ENCODE measurements at places on chromosomes 5 and 9.
A peak's percentile ranks its signal among the peaks of the same experiment; 100 is the strongest.

DNA sequence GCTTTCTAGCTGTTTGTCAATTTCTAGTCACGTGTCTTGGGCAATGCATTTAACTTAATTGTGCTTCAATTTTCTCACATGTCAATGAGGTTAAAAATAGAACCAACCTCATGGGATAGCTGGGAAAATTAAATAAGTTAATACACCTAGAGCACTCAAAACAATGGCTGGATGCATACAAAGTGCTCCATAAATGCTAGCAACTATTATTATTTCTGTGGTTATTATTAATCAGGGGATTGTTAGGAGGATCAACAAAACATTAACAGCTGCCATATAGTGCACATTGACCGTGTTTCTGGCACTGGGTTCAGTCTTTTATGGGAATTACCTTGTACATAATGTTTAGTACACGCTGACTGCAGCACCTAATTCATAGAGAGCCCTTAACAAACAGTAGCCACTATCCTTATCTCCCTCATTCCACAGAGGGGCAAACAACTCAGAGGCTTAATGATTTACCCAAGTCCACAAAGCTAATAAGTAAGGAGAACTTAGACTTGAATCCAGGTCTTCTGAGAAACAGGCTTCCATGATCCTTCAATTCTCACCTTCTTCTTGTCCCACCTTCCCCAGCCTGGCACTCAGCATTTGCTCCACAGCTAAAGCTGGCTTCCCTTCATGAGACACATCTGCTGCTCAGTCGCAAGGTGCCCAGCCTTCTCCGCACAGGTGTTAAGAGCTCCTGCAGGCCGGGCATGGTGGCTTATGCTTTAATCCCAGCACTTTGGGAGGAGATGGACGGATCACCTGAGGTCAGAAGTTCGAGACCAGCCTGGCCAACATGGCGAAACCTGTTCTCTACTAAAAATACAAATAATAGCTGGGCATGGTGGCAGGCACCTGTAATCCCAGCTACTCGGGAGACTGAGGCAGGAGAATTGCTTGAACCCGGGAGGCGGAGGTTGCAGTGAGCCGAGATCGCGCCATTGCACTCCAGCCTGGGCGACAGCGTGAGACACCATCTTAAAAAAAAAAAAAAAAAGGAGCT, 137.4 kb upstream of the ABCA1 start:
- DNase-seq, result no peak

- no peak for DNase-seq
Observed at GRCh38 chr5:59813761-59814536, 79.6 kb downstream of the PDE4D start.

GRCh38 chr5:170479484-170479883, 24.3 kb upstream of the KCNIP1 start:
- no peak for DNase-seq

DNA sequence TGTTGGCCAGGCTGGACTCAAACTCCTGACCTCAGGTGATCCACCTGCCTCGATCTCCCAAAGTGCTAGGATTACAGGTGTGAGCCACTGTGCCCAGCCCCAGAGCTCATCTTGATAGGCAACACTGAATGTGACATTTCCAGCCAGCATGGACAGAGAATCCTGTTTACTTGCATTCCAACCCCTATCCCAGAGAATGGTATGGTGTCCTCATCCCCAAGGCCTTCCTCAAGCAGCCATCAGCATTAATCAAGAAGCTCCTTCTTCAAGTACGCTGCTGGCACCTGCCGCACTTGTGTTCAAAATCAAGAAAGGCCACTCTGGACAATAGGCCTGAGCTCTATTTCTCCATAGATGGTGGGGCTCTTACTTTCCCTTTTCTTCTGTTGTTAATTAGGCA, 40.2 kb downstream of the STARD4 start:
- no peak for DNase-seq

GRCh38 chr5:80822640-80823039, 137.5 kb upstream of the RASGRF2 start:
- DNase-seq, result no peak

DNA sequence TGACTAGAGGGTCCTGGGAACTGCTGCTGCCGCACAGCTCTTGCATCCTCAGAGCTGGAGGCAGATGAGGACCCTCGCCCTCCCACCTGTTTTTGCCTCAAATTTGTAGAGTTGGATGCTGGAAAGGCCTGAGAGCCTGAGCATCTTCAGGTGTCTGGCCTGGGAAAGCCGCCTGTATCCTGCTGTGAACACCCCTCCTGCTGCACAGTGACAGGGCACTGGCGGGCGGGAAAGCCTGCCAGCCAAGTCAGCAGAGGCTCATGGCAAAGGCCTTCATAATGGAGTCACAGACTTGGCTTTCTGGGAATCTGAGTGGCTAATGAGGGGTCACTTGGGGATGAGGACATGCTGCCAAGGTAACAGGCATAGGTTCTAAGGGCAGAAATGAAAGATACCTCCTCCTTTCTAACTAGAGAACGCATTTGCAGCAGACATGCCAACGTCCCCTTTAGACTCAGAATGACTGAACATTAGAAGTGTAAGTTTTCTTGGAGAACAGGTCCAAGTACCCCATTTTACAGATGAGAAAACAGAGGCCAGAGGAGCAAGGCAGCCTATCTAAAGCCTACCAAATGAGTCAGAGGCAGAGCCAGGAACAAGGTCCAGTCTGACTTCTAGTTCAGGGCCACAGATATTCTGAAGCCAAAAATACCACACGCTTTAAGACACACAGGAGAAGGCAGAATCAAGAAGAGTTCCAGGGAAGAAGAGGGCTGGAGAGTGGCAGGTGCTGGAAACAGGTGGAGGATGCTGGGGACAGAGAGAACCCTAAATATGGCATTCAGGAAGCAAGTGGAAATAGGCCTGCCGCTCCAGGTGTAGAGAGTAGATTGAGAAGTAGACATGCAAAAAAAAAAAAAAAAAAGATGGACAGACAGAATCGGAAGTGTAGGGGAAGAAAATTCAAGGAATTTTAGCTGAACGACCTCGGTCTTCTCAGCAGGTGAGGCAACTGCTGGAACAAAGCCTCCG, 44.1 kb downstream of the EPB41L4B start:
- DNase-seq, result no peak

DNA sequence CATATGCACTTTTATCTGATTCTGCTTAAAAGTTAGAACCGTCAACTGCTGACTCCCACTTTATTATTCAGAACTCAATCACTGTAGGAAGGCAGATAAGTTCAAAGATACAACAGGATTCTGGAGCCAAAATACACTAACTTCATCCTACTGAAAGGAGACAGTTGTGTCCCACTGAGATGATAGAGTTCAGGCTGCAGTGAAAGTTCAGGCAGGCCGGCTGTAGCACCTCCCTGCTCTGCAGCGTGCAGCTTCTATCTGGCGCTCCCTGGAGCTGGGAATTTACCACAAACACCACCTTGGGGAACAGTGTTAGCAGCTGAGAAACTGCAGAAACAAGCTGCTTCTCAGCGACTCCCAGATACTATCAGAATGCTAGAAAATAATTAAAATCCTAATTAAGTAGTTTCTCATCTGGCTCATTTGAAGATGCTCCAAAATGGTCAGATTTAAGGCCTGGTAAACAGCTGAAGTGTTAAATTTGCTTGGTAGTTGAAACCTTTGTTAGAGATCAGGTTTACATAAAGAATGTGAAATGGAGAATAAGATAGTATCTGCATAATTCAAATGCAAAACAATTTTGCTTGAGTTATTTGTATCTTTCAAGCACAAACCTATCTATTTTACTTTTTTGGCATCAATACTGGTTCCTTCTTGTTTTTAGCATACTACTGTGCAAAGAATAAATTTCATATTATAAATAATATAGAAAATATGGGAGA, 52.3 kb upstream of the CNTLN start:
- DNase-seq, result no peak

- no peak for DNase-seq
Observed at GRCh38 chr9:34127035-34127948, 794 bp upstream of the DCAF12 start.

DNA sequence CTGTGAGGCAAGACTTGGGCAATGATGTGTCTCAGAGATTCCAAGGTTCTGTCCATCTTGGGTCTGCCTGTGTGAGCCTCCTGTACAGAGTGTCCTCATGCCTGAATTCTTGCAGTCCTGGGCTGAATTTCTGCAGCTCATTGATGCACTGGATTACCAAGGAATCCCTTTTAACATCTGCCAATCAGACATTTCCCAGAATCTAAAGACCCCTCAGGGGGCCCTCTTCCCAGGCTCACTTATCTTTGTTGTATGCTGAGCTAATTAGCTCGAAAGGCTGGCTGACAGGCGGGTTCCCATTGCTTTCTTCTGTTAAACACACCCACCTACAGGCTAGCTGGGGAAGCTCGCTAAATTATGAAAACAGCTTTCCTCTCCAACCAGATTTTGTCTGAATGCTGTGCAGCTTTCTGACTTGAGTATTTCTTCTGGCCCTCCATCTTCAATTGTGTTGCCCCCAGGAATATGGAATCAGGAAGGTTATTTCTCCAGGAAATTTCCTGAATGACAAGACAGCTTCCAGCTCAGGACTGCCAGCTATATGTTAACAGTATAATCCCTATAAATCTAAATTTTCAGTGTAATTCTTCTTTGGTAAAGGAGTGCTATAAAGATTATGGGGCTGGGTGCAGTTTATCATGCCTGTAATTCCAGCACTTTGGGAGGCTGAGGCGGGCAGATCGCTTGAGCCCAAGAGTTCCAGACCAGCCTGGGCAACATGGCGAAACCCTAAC, at the start of gene LIX1:
LIX1 (minus strand) TSS at position 91 of the 734 bp plus-strand sequence; CDS start at position 56, 35 bp downstream.
- peak; percentile 91 for DNase-seq

GRCh38 chr5:143337946-143338345, 65.5 kb downstream of the NR3C1 start:
- DNase-seq, result no peak

DNA sequence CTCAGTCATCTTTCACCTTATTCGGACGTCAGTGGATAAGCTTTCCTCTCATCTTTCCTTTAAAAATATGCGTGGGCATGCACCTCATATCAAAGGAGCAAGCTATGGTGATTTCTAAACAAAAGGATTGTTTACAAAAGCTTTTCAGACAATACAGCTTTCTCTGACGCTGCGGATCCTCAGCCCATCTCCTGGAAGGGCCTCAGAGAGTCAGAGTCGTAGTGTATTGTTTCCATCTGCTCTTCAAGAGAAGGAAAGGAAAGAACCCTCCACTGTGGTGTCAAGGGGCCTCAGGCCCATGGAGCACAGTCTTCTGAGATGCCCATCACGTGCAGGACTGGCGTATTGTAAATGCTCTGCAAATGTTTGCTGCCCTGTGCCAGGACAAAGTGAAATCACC, 163.4 kb upstream of the MAP1B start:
- no peak for DNase-seq

GRCh38 chr5:88884608-88884877, 1.6 kb upstream of the MEF2C start:
- no peak for DNase-seq

DNA sequence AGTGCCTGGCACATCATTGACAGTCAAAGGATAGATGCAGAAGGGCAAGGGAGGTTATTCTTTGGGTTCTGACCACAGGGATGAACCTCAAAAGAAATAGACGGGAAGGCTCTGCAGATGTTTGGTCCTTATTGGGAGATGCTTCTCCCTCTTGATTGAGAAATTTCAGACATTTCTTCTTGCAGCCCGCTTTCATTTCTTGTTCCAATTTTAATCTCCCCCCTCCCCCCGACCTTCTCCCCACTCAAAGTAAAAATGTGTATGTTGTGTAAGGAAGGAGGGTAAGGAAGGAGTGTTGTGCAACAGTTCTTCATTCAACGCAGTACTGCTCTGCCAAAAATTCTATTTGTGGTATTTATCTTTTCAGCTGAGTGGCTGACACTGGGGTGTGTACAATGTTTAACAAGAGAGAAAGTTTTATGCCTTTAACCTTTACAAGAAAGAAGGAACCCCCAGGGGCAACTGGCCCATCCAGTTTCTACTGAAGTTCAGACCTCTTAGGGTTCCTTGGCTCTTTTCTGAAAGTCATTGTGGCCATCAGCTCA, 46.3 kb upstream of the TNFSF15 start:
- DNase-seq, result no peak

- DNase-seq, result no peak
Observed at GRCh38 chr9:132341177-132341840, 13.5 kb downstream of the SETX start.

DNA sequence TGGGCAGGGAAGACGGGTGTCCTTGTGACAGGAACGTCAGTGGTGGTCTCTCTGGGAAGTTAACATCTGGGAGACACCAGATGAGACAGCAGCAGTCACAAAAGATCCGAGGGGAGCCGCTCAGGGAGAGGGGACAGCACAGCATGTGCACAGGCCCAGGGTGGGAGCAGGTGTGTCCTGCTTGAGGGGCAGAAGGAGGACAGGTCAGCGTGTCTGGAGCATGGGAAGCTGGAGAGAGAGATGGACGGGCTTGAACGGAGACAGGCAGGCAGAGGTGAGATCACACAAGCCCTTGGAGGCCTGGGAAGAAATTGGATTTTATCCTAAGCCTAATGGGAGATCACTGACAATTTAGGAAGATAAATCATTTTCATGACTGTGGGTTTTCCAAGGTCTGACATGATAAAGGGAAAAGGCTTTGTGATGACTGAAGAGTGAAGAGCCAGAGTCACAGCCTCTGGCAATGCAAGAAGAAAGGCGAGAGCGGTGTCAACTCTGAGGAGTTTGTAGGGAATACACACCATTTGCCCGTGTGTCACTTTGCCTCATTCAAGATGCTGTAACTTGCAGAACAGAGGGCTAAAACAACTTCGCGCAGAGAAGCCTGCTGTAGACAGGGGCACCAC, 88.3 kb downstream of the FSTL4 start:
- DNase-seq, result no peak

- DNase-seq, result no peak
Observed at GRCh38 chr9:84238652-84239051, 101.9 kb downstream of the SLC28A3 start.

Measured in posterior cingulate gyrus (tissue), 11 donors.